ENCODE measurements at places on chromosomes 16 and 17.

DNA sequence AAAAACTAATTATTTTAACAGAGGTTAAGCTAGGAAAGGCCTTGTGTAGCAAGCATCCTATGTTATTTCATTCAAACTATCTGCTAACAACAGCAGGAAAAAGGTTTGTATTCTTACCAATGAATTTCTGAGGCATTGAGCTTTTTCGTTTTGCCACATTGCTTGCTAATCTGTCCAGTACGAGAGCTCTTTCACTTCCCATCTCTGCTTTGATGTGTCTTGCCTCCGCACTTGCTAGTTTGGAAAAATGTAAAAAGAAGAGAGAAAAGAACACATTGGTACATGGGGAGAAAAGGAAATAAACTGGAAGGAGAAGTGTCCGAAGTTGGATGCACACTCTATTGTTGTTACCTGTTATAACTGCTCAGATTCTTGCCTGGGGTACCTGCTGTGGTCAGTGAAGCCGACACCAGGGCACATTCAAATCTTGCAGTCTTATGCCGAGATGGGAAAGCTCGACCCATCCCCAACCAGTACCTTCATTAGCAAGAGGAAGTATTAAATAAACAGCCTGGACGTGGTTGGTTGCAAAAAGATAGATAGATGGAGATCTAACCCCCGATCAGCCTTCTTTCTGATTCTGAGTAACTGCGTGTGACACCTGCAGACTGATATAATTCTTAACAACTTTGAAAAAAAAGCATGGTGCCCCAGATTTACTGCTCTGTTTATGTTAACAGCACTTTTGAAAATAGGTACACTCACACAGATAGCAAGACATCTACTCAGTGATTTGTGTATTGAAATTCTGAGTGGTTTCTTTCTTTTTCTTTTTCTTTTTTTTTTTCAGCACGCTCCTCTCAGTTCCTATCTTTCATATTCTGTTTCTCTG lies 40.0 kb downstream of the GRB7 start:
- no peak for DNase-seq

DNA sequence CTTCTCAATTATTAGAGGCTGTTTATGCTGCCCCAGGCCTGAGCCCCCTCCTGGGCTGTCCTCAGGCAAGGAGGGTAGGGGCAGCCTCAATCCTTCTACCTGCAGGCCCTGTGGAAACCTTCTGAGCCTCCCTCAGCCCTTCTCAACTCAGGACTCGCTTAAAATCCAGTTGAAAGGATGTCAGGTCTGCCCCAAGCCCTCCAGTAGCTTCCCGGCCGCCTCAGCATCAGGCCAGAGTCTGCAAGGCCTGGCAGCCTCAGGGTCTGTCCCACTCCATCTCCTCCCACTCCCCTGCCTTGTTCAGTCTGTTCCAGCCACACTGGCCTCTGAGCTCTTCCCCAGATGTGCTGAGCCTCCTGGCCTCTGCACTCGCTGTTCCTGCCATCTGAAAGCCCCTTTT lies 52.2 kb downstream of the KATNIP start:
- no peak for DNase-seq

DNA sequence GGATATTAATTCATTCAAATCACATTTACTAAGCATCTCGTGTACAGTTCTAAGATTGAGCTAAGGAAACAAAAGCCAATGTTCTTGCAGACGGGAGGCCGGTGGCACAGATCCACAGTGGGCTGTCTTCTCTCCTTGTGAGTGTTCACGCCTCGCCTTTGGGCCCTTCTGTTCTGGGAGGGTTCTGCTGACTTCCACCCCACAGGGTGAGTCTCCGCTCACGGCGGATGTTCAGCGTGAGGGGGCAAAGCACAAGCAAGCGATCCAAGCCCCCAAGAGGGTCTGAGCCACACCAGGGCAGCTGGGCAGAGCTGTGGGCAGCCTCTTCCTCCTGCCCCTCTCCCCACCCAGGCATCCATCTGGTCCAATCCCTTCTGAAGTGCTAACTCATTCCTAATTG lies 84.3 kb upstream of the DOC2B start:
- no peak for DNase-seq

DNA sequence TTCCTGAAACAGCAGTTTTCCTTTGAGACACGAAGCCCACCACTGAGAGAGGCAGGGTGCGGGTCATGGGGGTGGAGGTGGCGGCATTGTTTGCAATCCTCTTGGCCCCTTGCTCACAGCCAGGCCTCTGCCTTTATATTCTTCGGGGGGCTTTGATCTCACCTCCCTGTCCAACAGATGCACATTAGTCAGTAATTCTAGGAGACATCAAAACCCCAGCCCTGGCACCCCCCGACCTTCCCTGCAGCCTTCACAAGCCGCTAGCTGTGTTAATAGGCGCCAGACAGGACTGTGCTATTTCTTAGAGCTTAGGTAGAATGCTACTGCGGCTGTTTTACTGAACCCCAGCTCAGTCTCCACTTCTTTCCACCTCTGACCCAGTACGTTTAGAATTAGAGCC lies 212.6 kb downstream of the RBFOX1 start:
- DNase-seq = no peak

DNA sequence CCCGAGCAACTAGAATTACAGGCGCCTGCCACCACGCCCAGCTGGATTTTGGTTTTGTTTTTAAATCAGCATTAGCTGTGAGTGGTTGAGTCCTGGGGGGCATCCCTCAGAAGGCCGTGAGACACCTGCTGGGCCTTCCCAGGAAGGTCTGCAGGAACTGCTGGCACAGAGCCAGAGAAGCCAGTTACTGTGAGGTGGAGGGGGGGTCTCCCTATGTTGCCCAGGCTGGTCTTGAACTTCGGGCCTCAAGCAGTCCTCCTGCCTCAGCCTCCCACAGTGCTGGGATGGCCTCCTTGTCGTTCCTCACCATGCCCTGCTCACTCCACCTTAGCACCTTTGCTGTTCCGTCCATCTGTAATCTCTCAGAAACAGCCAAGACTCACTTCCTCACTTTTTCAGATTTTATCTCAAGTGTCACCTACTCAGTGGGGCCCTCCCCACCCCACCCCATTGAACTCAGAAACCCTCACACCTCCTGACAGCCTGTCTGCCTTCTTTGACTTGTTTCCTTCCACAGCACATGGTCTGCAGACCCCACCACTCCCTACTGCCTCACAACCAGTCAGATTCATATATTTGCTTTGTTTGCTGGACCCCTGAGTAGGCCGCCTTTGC lies 62.3 kb downstream of the WSB1 start:
- DNase-seq = no peak

GRCh38 chr17:31415640-31416502 lies 24.4 kb downstream of the RAB11FIP4 start:
- DNase-seq = no peak

- DNase-seq = no peak
Observed at GRCh38 chr16:3220839-3221238, 14.1 kb downstream of the ZNF200 start.

GRCh38 chr16:78102122-78102660 lies 2.7 kb downstream of the WWOX start:
- no peak for DNase-seq

DNA sequence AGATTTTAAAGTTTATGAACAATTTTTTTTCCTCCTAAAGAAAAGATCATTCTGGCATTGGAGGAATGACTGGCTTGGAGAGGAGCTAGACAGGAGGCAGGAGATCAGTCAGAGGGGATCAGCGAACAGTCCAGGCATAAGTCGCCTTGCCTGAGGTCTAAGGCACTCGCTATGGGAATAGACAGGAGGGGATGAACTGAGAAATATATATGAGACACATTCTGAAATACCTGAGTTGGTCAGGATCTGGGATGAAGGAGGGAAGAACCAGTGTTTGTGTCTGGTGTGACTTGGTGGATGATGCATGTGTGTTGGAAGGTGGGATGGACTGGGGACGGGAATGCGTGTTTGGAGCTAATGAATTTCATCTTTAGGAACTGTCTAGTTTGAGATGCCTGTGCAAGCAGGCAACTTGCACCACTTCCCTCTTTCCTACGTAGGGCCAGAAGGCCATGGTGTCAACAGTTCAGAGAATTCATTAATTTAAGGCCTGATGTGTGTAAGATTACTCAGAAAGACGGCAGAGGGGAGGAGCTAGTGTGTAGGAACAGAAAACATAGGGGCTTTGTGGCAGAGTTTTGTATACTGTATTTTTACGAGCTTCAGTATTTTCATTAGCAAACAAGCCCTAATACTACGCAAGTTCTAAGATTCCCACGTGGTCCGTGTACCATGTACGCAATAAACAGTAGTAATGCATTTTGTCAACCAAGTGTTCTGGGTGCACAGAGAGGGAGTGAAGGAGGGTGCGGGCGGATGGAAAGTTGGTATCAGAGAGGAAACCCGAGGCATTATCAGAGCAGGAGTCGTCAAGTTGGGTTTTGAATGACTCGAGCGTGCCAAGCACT lies 825 bp downstream of the HEATR6 start:
- no peak for DNase-seq

GRCh38 chr17:43849116-43849515 lies 2.1 kb downstream of the CD300LG start:
- no peak for DNase-seq

DNA sequence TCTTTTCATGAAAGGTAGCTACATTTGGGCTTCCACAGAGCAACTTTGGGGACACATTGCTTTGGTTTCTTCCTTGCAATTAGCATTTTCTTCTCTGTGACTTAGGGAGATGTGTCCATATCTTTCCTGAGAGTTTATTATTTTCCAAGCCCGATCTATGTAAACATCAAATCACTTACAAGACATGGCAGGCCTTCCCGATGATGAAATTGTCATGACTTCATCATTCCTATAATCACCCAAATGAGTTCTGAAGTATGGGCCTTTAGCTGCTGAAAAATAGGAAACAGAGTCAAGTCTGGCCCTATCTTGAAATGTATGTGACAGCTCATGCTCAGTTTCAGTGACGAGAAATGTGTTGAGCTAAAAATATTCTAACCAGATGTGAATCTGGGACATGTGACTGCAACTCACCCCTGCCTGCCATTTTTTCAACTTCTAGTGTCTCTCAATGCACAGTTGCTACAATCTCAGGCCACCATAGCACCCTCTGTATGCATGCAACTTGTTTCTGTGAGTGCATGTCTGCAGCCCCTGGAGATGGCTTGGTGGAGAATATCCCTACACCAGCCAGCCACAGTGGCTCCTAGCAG lies 199.6 kb upstream of the MAF start:
- no peak for DNase-seq

GRCh38 chr16:49858200-49859124 lies 2.5 kb upstream of the ZNF423 start:
- no peak for DNase-seq

DNA sequence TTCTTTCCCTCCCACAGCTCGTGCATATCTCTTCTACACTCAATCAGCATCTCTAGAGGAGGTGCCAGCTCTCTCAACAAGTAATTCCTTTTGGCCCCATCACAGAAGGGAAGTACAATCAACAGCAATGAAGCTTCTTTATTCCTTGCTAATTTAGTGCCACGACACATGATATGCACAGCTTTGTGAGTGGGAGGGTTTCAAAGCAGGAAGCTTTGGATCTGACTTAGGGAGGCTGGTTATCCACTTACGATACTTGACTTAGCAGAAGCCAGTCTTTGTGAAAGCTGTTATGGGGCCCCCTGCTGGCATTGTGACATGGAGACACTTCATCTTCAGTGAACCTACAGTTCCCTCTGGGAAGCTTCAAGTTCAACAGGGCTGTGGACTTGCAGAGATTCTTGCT lies 81.0 kb downstream of the TMEM100 start:
- peak; percentile 88 for DNase-seq

DNA sequence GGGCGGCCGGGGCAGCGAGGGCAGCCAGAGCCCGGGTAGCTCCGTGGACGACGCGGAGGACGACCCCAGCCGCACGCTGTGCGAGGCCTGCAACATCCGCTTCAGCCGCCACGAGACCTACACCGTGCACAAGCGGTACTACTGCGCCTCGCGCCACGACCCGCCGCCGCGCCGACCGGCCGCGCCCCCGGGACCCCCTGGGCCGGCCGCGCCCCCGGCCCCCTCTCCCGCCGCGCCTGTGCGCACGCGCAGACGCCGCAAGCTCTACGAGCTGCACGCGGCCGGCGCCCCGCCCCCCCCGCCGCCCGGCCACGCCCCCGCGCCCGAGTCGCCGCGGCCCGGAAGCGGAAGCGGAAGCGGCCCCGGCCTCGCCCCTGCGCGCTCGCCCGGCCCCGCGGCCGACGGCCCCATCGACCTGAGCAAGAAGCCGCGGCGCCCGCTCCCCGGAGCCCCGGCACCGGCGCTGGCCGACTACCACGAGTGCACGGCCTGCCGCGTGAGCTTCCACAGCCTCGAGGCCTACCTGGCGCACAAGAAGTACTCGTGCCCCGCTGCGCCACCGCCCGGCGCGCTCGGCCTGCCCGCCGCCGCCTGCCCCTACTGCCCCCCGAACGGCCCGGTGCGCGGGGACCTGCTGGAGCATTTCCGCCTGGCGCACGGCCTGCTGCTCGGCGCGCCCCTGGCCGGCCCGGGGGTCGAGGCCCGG lies 36.1 kb upstream of the ZC3H18 start:
- DNase-seq = peak; percentile 57

DNA sequence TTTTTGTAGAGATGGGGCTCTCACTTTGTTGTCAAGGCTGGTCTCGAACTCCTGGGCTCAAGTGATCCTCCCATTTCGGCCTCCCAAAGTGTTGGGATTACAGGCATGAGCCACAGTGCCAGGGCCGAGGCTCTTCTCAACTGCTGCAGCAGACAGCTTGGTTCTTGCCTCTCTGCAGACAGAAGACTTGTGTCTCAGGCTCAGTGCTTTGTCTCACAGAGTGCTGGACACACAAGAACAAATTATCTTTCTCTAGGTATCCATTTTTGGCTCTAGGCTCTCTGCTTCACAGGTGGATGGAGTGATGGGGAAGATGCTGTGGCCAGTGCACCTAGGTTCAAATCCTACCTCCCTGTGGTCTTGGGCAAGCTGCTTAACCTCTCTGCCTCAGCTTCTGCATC lies 80.8 kb upstream of the RNU2-1 start:
- DNase-seq = no peak

GRCh38 chr16:50666658-50667496 lies 14.2 kb downstream of the SNX20 start:
- no peak for DNase-seq

Data from SK-MEL-5 (cell line).